Mucosa of descending colon (tissue), 3 donors: ENCODE measurements at places on chromosomes 7 and 10.

GRCh38 chr7:130387628-130388403 lies 7.5 kb downstream of the CPA1 start:
- DNase-seq = no peak

DNA sequence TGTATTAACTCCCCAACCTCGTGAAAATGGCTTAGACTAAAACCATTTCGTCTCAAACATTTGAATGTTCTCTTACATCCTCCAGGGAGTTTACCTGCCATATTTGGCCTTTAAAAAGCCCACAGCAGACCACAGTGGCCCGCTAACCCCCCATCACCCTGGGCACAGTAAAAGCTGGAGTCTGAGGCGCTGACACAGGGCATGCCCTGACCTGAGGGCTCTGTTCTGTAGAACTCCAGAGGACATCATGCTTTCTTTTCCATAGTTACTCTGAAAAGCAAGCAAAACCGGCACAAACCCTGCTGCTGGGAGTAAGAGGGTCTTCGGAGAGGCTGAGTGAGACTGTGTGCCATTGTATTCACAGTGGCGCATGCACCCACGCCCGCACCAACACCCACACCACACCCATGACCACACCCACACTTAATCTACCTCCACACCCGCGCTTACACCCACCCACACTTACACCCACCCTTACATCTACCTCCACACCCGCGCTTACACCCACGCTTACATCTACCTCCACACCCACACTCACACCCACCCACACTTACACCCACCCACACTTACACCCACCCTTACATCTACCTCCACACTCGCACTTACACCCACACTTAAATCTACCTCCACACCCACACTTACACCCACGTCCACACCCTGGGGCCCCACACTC lies 32.1 kb downstream of the LRRC27 start:
- no peak for DNase-seq

GRCh38 chr7:97096037-97096436 lies 21.5 kb upstream of the SDHAF3 start:
- DNase-seq = no peak

DNA sequence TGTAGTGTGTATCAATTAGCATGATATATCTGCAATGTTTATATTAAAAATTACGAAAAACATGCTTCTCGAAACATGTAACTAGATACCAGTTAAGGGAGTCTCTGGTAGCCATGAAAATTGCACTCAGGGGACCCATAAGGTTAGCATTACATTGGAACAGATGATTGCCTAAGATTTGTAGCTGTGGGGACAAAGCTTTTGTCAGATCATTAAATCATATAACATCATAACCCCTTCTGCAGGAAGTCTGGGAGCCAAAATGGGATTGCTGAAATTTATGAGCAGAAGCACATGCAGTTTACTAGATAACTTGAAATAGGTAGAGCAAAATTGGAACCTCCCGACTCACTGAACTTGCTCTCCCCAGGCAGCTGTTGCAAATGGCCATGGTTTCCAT lies 235.0 kb upstream of the IGFBP3 start:
- DNase-seq = no peak

DNA sequence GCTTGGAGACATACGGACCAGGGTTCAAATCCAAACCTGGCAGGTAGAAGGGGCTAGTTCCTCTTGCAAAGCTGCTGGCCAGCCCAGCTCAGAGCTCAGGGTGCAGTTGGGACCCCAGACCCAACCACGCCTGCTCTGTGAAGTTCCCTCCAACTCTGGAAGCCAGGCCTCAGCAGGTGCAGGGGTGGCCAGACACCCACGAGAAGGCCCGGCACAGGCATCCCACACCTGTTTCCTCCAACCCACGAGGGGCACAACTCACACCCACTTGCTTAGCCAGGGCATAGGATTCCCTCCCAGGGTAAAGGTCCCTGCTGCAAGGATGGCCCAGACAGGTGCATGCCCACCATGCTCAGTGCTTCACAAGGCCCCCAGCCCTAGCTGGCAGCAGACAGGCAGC lies 262.4 kb downstream of the GRID1 start:
- no peak for DNase-seq

GRCh38 chr10:24042884-24043283 lies 166.1 kb upstream of the KIAA1217 start:
- no peak for DNase-seq

- no peak for DNase-seq
These were observed 3.2 kb upstream of the VSTM4 start for GRCh38 chr10:49118430-49119074.

DNA sequence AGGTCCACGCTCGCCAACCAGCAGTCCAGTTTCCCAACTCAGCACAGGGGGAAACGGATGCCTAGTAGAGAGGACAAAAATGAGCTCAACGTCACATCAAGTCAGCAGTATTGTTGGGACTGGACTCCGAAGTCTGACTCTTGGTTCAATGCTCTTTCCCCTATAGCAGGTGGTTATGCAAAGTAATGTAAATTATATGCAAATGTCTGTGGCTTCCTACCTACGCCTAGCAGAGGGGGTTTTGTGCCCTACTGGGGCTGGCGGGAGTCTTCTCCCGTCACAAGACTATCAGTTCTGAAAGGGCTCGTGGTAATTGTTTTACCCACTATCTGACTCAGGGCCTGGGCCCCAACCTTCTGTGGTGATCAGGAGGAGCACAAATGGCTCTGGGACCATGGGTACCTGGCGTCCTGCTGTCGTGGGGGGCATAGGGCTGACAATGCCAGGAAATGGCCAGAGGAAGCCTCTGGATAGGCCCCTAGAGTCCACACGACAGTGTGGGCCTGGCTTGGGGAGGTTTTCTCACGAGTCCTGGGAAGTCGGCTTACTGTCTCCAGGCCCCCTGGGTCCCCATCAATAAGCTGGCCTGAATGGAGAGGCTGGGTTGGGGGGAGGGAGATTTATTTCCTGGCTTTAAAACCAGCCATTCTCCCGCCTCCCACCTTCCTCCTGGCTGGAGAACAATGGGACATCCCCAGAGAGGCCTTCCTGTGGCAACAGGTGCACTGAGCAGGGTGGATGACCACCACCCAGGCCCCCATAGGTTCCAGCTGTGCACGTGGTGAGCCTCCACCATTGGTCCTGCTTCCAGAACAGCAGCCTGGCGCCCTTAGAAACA lies 41.8 kb downstream of the UNC5B start:
- no peak for DNase-seq

DNA sequence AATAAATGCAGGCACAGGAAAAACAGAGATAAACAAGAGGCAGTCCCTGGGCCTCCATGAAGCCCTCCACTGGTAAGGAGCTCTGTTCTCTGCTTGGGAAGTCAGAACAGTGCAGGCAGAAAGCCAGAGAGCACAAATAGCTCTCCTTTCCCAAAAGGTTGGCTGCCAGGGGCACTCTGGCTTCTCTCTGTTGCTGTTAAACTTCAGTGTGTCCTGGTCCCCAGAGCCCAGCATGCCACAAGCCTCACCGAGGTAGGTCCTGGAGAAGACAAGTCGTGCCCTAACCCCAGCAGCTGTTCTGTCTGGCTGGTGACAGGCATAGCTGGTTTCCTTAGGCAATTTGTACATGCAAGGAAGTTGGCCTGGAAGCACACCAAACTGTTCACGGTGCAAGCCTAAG lies 17.3 kb downstream of the SLC16A12 start:
- no peak for DNase-seq

GRCh38 chr10:4127518-4128315 lies 342.7 kb upstream of the KLF6 start:
- DNase-seq = no peak
